ENCODE measurements at places on chromosomes 4 and X. TPM values are rescaled to one million over a fixed set of nuclear protein-coding genes. Genes with fewer than 3 reads are reported as not detected.

The SLC9B1 gene
- total RNA-seq, result 0.73 TPM

The CDKL2 gene
- 0.37 TPM for total RNA-seq

The TSPAN7 gene
- not detected for total RNA-seq

The RBMX gene
- 282 TPM for total RNA-seq

The SHOX gene
- total RNA-seq, result not detected

The ZFP92 gene
- under 0.01 TPM for total RNA-seq

The ZCCHC12 gene
- total RNA-seq, result under 0.01 TPM

The TCEAL9 gene
- total RNA-seq, result 67.8 TPM

The CXCL3 gene
- total RNA-seq, result 3.7 TPM

The CSAG3 gene
- not detected for total RNA-seq

The TBX22 gene
- not detected for total RNA-seq

The SATL1 gene
- not detected for total RNA-seq

The CXCL5 gene
- 20.2 TPM for total RNA-seq

The SSX4B gene
- not detected for total RNA-seq

All from subcutaneous preadipocyte (primary cell).